Stimulated activated CD4-positive, alpha-beta T cell treated with anti-CD3 and anti-CD28 coated beads, TNF-alpha, amount 100 ng/mL, for 48 hours (primary cell): ENCODE measurements at places on chromosomes 12 and 14.

DNA sequence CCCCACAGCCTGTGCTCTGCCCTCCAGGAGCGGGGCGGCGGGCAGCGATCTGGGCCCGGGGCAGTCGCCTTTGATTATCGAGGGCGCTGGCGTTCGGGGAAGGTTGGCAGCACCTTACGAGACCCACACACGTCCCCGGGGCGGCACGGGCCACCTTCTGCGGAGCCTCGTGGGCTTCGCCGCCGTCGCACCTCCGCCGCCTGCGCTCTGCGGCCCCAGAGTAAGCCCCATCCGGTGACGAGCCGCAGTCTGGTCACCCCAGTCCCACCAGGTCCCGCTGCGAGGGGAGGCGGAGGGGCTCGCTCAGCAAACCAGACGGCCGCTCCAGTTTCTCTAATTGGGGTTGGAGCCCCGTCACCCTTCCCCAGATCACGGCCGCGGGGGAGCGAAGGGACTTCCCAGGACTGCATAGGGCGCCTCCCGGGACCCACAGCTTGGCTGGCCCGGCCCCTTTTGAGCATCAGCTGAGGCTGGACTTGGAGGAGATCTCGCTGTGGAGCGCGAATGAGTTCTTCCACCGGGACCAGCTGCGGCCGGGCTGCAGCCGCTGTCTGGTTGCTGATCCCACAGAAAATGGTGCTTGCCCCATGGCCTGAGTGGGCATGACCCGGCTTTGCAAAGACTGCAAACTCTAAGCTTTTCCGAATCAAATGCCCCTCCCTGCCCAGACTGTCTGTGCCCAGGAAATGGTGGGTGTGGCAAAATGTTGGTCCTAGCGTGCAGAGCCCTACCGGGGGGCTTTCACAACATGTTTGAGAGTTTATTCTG is 560 bp downstream of the LGALS3 start:
- DNase-seq, result peak; percentile 23

GRCh38 chr12:40735551-40736230 is 43.5 kb downstream of the CNTN1 start:
- no peak for DNase-seq

- no peak for DNase-seq
Observed at GRCh38 chr14:97267509-97267908, 470.3 kb downstream of the VRK1 start.

- DNase-seq, result no peak
Observed at GRCh38 chr14:83297361-83297760, 1763.7 kb upstream of the SEL1L start.

- DNase-seq, result no peak
Observed at GRCh38 chr12:8508910-8509841, 4.1 kb upstream of the CLEC4D start.

DNA sequence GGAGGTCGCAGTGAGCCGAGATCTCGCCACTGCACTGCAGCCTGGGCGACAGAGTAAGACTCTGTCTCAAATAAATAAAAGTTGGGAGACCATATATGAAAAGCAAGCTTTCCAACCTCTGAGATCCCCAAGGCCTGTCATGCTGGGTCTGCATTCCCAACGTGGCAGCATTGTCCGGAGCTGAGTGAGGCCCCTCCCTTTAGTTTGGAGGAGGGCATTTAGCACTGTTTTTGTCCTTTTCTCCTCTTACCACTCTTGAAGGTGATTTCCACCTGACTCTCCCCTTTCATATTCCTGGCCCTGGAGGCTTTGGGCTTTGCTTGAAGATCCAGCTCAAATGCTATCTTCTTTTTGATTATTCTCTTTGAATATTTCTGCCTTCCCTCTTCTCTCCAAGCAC is 3.2 kb downstream of the AACS start:
- DNase-seq, result no peak
